ENCODE measurements at places on chromosomes 1 and 21.

DNA sequence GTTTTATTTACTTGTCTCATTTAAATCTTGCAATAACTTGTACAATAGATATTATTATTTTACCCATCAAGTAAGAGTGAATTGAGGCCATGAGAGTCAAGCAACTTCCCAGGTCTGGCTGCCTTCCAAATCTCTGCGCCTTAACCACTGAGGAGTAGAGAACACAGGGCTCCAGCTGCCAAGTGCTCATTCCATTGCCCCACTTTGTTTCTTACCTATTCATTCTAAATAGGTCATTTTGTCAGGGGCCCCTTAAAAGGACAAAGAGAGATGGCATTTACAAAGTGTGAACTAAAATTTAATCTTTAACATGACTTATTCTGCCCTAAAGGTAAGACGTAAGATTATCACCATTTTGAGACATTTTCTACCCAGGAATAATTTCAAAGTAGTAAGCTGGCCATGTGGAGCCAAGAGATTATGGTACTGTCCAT lies 3.5 kb downstream of the PPP1R15B start:
- DNase-seq = no peak

GRCh38 chr1:47840393-47841190 lies 156.6 kb downstream of the TRABD2B start:
- DNase-seq = no peak

DNA sequence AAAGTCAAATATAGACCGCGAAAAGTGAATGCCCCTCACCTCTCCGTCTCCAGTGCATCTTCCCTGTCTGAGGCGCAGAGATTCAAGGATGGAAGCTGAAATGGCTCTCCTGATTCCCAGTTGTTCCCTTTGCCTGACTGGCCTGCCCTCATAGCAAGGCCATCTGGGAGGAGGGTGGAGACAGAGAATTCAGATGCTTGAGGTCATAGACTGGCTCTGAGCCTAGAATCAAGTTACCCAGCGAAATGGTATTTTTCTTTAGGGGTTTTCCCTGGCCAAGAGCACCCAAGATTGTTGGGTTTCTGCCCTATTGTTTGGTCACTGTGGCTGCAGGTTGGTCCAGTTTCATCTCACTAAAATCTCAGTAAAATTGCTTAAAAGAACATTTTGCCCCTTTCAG lies 7.2 kb downstream of the METTL13 start:
- no peak for DNase-seq

- no peak for DNase-seq
Observed at GRCh38 chr1:245378311-245378722, 223.5 kb downstream of the KIF26B start.

GRCh38 chr1:65825741-65826140 lies 33.0 kb downstream of the PDE4B start:
- DNase-seq = no peak

DNA sequence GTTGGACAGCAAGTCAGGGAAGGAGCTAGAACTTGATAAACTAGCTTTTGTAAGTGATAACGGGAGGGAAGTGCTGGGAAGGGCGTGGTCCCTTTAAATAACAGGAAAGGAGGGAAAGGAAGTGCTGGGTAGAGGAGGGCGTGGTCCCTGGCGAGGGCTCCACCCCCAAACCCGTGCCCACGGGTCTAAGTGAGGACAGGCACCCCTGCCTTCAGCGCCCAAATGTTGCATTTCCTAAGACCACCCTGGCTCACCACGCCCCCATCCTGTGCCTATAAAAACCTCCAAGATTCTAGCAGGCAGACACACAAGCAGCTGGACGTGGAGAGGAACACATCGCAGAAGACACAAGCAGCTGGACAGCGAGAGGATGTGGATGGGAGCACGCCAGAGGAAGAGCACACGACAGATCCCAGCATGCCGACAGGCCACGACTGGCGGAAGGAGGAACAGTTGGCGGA lies 58.5 kb downstream of the PALMD start:
- no peak for DNase-seq

- DNase-seq = no peak
Observed at GRCh38 chr21:28445141-28445830, 547.4 kb downstream of the LTN1 start.

DNA sequence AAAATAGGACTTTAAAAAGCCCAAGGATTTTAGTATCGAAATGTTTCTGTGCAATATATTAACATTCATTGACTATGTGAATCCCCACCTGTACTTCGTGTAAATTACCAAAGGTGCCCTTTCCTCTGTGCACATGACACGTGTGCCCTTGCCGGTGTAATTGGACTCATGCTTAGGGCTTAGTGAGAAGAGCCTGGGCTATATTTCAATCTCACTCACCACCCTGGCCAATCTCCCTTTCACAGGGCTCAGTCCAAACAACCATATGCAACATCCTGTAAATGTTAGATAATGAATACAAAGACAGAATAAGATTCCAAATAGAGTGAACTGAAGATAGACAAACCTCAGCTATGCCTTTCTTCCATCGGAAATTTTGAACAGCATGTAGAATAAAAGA lies 564.3 kb downstream of the USP25 start:
- no peak for DNase-seq

DNA sequence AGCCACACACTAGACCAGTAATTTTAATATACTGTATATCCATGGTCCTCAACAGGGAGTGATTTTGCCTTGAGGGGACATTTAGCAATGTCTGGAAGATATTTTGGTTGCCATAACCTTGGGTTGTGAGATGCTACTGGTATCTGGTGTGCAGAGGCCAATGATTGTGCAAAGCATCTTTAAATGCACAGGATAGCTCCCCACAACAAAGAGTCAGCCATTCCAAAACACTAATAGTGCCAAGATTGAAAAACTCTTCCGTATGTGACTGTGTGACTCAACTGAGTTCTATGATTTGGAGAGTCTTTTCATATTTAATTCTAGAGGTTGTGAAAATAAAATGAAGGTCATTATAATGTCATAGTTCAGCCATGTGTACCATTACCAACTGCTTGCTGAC lies 141.4 kb upstream of the CACYBP start:
- no peak for DNase-seq

GRCh38 chr1:221809091-221810029 lies 67.5 kb upstream of the DUSP10 start:
- DNase-seq = no peak
